ENCODE measurements at places on chromosomes 7 and 10. TPM values are rescaled to one million over a fixed set of nuclear protein-coding genes. Genes with fewer than 3 reads are reported as not detected.
A peak's percentile ranks its signal among the peaks of the same experiment; 100 is the strongest.

- H3K27ac ChIP-seq, result no peak overlapping the region
- peaks cover 4% of the 10 kb centered on the region for H3K4me1 ChIP-seq
- H3K27me3 ChIP-seq, result no peaks in the 10 kb centered on the region
- H3K4me3 ChIP-seq, result no peak overlapping the region
- no peak for DNase-seq
- no peaks in the 10 kb centered on the region for H3K36me3 ChIP-seq
Measured at GRCh38 chr7:107069457-107069856, 25.0 kb downstream of the PRKAR2B start.

DNA sequence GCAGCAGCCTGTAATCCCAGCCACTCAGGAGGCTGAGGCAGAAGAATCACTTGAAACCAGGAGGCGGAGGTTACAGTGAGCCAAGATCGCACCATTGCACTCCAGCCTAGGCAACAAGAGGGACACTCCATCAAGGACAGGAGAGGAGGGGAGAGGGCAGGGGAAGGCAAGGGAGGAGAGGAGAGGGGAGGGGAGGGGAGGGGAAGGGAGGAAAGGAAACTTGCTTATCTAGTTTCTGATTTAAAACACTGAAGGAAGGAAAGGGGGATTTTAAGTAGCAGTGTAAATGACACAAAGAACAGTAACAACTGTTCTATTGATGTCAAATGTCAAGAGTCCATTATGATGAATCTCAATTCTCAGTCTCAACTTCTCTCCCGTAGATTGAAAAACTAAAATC lies 43.7 kb downstream of the SRPK2 start:
- H3K36me3 ChIP-seq, result no peaks in the 10 kb centered on the region
- H3K27ac ChIP-seq, result no peak overlapping the region
- no peak overlapping the region for H3K4me3 ChIP-seq
- DNase-seq, result no peak
- H3K4me1 ChIP-seq, result no peaks in the 10 kb centered on the region
- H3K27me3 ChIP-seq, result no peaks in the 10 kb centered on the region

DNA sequence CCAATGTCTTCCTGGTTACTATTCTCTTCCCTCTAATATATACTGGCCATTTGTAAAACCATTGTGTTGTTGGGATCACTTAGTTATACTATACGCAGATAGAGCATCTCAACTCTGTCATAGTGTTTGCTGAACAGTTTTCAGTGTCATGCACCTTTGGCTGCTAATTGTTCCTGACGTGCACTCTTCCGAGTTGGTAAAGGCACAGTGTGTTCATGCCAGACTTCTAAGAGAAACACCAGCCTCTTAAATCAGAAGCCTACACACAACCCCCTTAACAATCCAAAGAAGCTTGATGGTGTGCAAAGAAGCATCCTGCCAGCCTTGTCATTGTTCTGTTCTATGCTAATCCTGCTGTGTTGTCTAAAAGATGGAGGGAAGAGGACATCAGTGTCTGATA lies 131.1 kb downstream of the MAPK8 start:
- no peak overlapping the region for H3K4me3 ChIP-seq
- no peaks in the 10 kb centered on the region for H3K27me3 ChIP-seq
- no peak overlapping the region for H3K27ac ChIP-seq
- H3K4me1 ChIP-seq, result peaks cover 5% of the 10 kb centered on the region
- DNase-seq, result no peak
- H3K36me3 ChIP-seq, result no peaks in the 10 kb centered on the region

DNA sequence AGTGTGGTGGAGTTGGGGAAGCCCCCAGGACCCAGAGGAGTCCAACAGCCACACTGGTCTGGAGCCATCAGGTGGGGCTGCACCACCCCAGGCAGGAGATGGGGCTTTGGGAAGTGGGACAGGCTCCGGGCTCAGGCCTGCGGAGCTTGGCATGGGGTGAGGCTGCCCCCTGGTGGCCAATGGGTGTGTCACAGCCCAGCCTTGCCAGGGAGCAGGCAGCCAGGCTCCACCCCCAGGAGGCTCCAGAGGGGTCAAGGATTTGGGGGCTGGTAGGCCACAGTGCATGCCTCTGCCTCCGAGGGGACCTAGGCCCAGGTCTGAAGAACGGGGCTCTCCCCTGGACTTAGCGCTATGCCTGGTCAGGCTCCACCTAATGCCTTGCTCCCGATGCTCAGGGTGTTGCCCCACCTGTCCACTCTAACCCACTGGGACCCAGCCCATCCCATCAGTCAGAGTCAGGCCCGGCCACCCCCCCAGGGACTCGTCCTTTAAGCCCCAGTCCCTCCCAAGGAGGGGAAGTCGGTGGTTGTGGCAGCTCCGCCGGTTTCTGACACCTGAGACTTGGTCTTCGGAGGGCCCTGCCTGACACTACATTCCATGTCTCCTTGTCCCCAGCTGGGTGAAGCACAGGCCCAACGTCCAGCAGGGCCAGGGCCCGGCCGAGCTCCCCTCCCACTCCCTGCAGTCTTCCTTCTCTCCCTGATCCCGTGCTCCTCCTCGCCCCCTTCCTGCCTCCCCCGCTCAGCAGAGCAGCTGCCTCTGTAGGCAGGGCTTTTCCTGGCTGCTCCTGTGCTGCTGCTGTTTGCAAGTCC lies 11.3 kb upstream of the SAMD8 start:
- DNase-seq, result peak; percentile 91
- H3K4me3 ChIP-seq, result no peak overlapping the region
- H3K4me1 ChIP-seq, result peaks cover 1% of the 10 kb centered on the region
- no peak overlapping the region for H3K27ac ChIP-seq
- no peaks in the 10 kb centered on the region for H3K36me3 ChIP-seq

DNA sequence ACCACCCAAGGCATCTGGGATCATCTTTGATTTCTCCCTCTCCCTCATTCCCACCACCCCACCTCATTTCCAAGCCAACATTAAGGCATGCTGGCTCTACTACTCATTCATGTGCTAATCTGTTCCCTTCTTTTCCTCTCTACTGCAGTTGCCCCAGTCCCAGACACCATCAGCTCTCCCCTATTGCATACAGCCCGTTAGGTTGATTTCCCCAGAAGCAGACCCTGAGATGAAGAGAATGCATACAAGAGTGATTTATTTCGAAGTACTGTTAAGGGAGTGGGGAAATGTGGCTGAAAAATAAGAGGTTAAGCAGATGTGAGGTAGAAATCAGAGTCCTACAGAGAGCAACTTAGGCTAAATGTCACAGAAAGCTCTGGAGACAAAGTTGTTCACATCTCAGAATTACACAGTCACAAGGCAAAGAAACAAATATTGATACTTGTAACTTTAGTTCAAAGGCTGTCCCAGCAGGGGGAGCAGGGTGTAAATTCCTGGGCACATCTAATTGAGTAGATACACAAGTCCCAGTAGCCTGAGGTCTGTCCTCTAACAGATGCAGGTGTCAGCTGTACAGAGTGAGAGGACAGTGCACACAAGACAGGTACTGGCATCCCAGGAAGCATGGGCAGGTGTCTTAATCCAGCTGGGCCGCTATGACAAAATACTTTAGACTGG lies 20.9 kb downstream of the AKR1D1 start:
- H3K4me1 ChIP-seq, result no peaks in the 10 kb centered on the region
- H3K27ac ChIP-seq, result no peak overlapping the region
- H3K36me3 ChIP-seq, result no peaks in the 10 kb centered on the region

DNA sequence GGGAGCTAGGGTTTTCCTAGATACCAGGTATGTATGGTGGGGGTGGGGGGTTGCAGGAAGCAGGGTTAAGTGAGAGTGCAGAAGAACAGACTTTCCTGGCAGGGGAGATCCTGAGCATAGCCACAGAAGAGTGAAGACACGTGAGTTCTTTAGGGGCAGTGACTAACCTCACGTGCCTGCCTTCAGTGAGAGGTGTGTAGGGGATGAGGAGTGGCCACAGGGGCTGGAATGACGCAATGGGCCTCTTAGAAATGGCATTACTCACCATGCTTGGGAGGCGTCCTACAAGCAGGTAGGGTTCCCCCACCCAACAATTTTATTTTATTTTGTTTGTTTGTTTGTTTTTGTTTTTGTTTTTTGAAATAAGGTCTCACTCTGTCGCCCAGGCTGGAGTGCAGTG lies 698.6 kb upstream of the NRP1 start:
- H3K4me1 ChIP-seq, result no peaks in the 10 kb centered on the region
- no peak overlapping the region for H3K27ac ChIP-seq
- no peaks in the 10 kb centered on the region for H3K36me3 ChIP-seq
- no peak for DNase-seq

DNA sequence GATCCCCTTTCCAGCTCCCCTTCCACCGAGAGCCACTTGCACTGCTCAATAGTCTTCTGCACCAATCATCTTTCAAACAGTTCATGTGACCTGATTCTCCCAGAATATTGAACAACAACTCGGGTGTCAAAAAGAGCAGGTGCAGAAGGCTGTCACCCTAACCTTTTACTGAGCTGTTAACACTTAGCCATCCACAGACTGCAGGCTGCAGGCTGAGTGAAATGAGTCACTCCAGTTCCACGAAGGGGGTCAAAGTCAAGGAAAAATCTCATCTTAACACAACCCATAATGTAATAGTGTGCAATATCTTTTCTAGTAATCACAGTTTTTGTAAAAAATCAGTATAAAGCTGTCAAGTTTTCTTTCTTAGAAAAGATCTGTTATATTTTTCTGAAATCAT lies 63.1 kb downstream of the MTPAP start:
- no peak overlapping the region for H3K27ac ChIP-seq
- DNase-seq, result no peak
- H3K36me3 ChIP-seq, result no peaks in the 10 kb centered on the region
- H3K4me1 ChIP-seq, result no peaks in the 10 kb centered on the region

GRCh38 chr7:74033372-74034311 lies 5.7 kb downstream of the ELN start:
- H3K36me3 ChIP-seq, result no peaks in the 10 kb centered on the region
- H3K27me3 ChIP-seq, result no peaks in the 10 kb centered on the region
- H3K4me1 ChIP-seq, result peaks cover 18% of the 10 kb centered on the region
- DNase-seq, result peak; percentile 79

DNA sequence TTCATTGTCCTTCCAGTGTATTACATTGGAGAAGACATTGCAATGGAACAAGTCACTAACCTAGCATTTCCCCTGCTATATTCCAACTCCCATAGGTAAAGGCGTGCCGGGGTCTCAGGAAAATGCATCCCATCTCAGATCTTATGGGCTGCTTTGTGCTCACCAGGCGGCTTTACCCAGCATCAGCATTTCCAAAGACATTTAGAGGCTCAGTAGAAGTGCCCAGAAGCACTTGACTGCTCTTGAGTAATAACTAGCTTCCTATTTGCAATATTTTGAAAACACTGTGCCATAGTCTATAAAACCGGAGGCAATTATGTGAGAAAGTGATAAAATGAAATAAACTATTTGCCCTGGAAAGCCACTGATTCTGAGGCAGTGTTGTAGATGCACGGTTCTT lies 415.0 kb upstream of the NPVF start:
- H3K27me3 ChIP-seq, result no peaks in the 10 kb centered on the region
- H3K27ac ChIP-seq, result no peak overlapping the region
- peaks cover 1% of the 10 kb centered on the region for H3K4me1 ChIP-seq
- DNase-seq, result no peak
- no peak overlapping the region for H3K4me3 ChIP-seq

DNA sequence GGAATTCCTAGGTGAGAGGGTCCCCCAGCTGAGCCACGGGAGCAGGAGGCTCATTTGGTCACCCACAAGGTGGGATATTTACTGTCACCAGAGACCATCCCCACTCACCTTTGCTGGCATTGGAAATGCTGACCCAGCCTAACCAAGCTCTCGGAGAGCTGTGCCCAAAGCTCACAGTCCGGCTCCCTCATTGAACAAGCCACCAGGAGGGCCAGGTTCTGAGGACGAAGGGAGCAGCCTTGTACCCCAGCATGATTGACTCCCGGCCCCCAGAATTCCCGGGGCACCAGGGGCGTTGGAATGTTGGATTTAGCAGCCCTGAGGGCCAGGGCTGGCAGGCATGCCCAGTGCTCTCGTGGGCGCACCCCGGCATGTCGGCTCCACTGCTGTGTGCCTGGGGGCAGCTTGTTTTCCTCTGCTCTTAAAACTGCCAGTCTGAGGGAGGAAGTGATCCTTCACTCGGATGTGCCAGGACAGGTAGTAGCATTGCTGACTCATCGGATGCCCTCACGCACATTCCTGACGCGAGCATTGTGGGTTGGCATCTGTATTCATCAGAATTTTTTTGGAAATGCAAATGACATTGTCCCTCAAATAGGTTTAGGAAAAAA lies 23.3 kb downstream of the CLIP2 start:
- DNase-seq, result no peak
- no peaks in the 10 kb centered on the region for H3K4me1 ChIP-seq
- no peaks in the 10 kb centered on the region for H3K27me3 ChIP-seq

GRCh38 chr10:122459561-122460273 lies 1.6 kb upstream of the HTRA1 start:
- DNase-seq, result peak; percentile 66
- H3K27me3 ChIP-seq, result no peaks in the 10 kb centered on the region
- no peaks in the 10 kb centered on the region for H3K36me3 ChIP-seq
- H3K4me1 ChIP-seq, result peaks cover 25% of the 10 kb centered on the region
- H3K4me3 ChIP-seq, result no peak overlapping the region

GRCh38 chr7:122303531-122304318 lies 825 bp downstream of the FEZF1 start:
- no peaks in the 10 kb centered on the region for H3K36me3 ChIP-seq
- peaks cover 11% of the 10 kb centered on the region for H3K27me3 ChIP-seq
- H3K27ac ChIP-seq, result no peak overlapping the region
- peaks cover 8% of the 10 kb centered on the region for H3K4me1 ChIP-seq

DNA sequence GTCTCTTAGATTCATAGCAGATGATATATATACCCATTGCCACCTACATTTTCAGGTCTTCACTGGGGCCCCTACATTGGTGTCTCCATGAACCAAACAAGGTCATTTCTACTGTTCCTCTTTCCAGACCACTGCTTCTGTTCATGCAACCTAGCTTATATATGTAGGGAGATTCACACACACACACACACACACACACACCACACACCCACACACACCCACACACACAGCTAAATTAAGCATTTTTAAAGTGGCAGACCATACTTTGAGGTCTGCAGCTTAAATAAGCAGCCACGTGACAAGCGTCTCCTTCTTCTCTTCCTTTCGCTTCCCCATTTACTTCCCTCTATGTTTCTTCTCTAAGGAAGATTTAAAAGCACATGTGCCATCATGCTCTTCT lies 70.0 kb upstream of the CC2D2B start:
- no peak overlapping the region for H3K27ac ChIP-seq
- DNase-seq, result no peak
- H3K4me3 ChIP-seq, result no peak overlapping the region
- no peaks in the 10 kb centered on the region for H3K36me3 ChIP-seq
- no peaks in the 10 kb centered on the region for H3K27me3 ChIP-seq

- H3K4me3 ChIP-seq, result no peak overlapping the region
- no peaks in the 10 kb centered on the region for H3K36me3 ChIP-seq
- no peaks in the 10 kb centered on the region for H3K4me1 ChIP-seq
- no peak overlapping the region for H3K27ac ChIP-seq
Measured at GRCh38 chr10:1412531-1413189, 324.7 kb downstream of the ADARB2 start.

DNA sequence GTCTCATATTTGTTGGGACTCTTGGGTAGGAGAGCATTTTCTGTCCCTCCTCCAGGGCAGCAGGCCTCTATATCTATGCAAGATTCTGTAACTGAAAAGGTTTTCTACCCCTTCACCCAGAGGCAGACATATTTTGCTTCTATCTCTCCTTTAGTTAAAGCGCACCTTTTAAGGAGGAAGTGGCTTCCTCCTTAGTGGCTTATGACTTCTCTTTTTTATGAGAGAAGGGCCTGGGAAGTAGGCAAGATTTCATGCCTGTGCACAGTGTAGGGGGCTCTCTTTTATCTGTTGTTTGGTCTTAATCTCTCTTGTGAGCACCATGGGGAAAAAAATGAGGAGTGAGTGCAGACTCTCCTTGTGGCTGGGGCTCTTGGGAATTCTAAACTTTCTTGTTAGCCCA lies 122.1 kb downstream of the LRMDA start:
- no peak overlapping the region for H3K4me3 ChIP-seq
- H3K27me3 ChIP-seq, result no peaks in the 10 kb centered on the region
- no peak overlapping the region for H3K27ac ChIP-seq
- no peaks in the 10 kb centered on the region for H3K36me3 ChIP-seq
- no peaks in the 10 kb centered on the region for H3K4me1 ChIP-seq

Gene COL26A1
- total RNA-seq, result 0.38 TPM
